T-cell (primary cell): ENCODE measurements at places on chromosomes 2 and 18.

- DNase-seq, result no peak
Measured at GRCh38 chr18:50969448-50969847, 1.6 kb downstream of the ELAC1 start.

- DNase-seq, result no peak
Measured at GRCh38 chr2:137182071-137182470, 416.7 kb downstream of the THSD7B start.

GRCh38 chr2:179900655-179901054, 39.2 kb upstream of the ZNF385B start:
- no peak for DNase-seq

DNA sequence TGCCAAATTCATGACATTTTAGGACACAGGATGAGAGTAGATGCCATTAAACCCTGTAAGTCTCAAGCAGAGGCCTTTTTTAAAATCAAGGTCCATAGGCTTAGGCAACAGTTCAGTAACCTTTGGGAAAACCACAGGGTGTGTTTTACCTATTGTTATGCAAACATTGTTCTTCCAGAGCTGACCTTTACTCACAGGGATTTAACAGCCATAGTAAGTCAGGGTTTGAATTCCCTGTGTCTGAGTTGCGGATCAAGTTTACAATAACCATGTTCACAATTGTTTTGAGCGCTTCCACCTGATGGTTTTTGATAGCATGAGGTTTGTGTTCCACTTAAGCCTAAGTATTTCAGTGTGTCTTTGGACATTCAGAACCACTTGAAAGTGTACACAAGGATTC, 160.1 kb upstream of the BOD1L2 start:
- DNase-seq, result no peak

DNA sequence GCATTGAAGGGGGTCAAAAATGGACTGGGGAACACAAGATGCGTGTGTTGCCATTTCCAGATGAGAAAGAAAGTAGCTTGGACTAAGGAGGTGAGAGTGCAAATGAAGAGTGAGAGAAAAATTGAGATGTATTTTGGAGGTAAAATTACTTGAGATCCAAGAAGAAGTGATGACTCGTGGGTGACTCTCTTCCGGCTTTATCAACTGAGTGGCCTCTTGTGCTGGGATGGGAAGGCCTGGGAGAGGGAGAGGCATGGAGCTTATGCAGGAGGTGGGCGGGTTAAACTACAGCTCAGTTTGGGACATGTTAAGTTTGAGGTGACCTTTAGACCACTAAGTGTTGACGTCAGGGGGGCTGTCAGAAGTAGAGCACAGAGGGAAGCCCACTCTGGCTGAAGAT, 34.9 kb downstream of the SULT1C2 start:
- DNase-seq, result no peak

- no peak for DNase-seq
Measured at GRCh38 chr18:44849361-44849760, 168.7 kb downstream of the SETBP1 start.
